ENCODE measurements at places on chromosomes 2 and 18.

DNA sequence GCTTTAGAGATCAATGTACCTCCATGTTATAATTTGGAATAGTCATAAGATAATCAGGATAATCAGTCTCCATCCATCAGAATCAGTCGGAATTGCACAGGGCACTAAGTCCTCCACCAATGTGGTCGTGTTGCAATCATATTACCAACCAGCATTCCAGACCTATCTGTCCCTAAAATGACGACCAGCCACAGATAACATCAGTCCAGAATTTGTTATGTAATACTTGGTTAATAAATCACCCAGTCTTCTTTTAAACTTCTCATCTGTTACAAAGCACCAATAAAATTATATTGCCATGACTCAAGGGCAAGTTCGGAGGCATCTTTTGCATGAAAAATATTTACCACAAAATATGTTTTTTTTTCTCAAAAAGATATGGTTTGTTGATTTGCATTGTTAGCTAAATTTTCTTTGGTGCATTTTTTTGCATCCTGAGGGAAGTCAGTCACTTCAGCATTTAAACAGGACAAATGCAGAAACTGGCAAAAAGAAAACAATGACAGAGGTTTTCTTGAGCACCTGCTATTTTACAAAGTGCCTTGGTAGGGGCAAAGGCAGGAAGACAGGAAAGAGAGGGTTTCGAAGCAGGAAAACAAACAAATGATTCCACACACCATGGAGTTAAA is 29.3 kb downstream of the PIEZO2 start:
- peak; percentile 35 for DNase-seq

GRCh38 chr18:25896956-25897355 is 193.5 kb downstream of the SS18 start:
- DNase-seq, result no peak

DNA sequence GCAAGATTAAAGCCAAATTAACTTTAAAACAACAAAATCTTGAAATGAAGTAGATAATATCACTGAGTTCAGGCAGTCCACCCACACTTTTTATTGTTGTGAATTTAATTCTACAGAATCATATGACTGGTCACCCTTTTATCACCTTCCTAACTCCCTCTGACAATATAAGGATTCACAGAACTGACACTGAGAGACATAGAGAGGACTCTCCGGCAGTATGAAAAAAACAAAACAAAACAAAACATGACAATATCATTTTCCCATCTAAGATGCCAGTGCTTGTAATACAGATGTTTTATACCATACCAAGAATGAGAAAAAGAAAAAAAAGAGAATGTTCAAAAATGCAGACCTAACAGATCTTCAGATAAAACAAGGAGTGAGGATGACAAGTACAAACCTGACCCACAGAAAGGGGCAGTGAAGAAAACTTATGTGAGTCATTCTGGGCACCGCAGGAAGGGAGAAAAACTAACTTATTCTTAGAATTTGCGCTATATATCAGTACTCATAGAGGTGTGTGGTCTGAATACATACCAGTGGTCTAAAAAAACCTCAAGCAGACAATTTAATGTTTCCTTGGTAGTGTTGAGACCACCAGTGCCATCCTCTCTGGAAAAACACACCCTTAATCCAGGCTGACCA is 136.6 kb downstream of the ZAP70 start:
- DNase-seq, result peak; percentile 40

- peak; percentile 8 for DNase-seq
Measured at GRCh38 chr18:77899972-77900754, 650.5 kb downstream of the GALR1 start.

- no peak for DNase-seq
Measured at GRCh38 chr2:231186325-231186724, 12.1 kb upstream of the ARMC9 start.

DNA sequence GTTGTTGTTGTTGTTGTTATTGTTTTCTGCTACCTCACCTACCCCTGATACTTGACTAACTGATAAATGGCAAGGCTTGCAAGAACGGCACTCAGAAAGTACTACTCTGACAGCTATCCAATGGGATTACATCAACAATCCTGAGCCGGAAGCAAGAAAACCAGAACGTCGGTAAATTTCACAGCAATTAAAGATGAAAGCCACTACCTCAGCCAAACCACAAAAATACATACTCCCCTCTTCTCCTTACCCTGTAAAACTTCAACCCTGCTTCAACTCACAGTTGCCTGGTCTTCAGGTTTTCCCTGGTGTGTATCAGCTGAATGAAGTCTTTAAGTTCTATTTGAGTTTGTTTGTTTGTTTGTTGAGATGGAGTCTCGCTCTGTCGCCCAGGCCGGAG is 293.7 kb upstream of the RND3 start:
- DNase-seq, result peak; percentile 10

GRCh38 chr2:78020491-78020890 is 498.3 kb upstream of the LRRTM4 start:
- DNase-seq, result no peak

DNA sequence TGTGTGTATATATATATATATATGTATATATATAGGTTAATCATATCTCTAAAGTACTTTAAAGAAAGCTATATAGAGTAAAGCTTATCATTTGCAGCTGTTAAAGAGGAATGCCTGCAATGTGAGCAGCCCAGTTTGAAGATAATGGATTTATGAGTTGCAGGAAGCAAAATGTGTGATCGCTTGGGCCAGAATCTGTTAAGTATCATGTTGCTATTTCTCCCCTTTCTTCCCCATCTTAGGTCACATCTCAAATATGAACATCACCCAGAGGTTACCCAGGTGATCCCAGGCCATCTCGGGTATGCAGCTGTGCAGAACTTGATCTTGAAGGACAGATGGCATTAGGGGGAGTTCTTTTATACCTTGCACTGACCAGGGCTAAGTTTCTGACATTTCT is 316.5 kb downstream of the MTX2 start:
- peak; percentile 45 for DNase-seq

DNA sequence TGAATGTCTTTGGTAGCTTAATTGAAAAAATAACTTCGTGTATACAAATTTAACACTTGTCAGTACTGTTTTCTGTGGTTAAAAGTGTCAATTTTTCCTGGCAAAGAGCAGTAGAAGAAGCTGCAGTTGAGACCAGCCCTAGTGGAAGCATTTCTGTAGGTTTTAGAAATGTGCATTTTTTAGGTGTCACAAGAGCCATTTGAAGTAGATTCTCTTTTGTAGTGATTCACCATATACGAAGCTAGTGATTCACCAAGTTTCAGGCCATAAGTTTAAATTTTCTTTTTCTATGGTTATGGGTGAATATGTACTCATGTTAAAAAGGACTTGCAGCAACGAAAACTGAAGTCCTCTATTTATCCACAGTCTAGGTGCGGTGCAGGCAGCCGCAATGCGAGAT is 4.2 kb downstream of the NABP1 start:
- DNase-seq, result peak; percentile 59

DNA sequence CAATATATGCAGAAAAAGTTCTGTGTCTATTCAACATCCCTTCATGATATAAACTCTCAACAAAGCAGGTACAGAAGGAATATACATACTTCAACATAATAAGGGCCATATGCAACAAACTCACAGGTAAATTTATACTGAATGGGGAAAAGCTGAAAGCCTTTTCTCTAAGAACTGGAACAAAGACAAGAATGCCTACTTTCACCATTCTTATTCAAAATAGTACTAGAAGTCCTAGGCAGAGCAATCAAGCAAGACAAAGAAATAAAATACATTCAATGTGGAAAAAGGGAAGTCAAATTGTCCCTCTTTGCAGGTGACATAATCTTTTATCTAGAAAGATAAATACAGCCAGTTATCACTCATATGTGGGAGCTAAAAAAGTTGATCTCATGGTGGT is 116.3 kb downstream of the ACVR1 start:
- no peak for DNase-seq

GRCh38 chr2:28716265-28716865 is 35.3 kb upstream of the PPP1CB start:
- peak; percentile 86 for DNase-seq

DNA sequence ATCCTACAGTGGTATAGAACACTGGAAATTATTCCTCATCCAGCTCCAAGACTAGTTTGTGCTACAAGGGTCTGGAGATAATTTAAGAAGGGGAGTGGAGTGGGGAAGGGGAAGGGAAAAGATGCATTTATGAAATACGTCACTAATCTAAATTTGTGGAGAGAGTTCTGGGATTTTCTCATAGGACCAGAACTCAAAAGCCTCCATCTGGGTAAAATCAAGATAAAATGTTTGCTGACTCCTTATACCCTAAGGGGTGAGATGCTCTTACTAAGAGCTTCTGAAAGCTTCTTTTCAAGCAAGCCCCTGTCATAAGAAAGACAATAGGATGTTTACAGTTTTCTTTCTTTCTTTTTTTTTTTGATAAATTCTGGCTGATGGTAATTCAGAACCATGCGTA is 88.5 kb upstream of the RBMS1 start:
- no peak for DNase-seq

DNA sequence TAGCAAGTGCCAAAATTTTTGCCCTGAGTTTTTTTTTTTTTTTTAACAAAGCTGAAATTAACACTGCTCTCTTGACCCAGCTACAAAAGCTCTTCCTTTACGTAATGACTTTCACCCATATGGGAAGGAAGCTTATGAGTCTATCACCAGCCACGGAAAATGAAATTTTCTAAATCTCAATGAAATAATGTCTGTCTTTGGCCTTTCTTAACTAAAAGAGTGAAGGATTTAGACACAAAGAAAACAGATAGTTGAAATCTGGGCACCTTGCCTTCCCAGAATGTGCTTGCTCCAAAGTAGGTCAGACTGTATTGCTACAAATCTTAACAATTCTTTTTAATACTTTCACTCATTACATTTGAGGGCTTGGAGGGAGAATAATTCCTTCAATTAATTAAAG is 180.8 kb upstream of the MGAT5 start:
- no peak for DNase-seq

GRCh38 chr2:96092573-96092877 is 23.8 kb downstream of the ADRA2B start:
- DNase-seq, result no peak

GRCh38 chr2:74373985-74374384 is 6.1 kb downstream of the DCTN1 start:
- no peak for DNase-seq

- DNase-seq, result no peak
Measured at GRCh38 chr2:195238826-195239225, 418.2 kb upstream of the SLC39A10 start.

DNA sequence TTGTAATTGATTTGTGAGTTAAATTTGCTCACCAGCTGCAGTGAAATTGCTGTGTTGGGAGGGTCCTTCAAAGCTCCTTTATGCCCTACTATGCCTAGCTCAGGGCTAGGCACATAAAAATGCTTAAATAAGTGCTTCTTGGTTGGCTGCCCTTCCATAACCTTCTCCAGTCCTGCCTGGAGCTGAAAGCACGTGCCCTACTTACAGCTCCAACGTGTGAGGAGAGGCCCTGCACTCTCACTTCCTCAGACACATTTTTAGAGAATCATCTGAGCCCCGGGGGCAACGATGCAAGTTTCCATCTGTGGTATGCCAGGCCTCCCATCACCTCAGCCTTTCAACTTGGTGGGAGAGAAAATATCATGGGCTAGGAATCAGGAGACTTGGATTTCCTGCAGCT is 202.7 kb downstream of the BCL11A start:
- DNase-seq, result no peak

GRCh38 chr18:11149441-11150270 is at the start of gene PIEZO2:
Gene PIEZO2, minus strand, starts transcription at chr18:11149569. Its CDS starts 981 bp downstream, at chr18:11148588.
- DNase-seq, result peak; percentile 66

GRCh38 chr2:229043681-229044080 is 227.4 kb downstream of the PID1 start:
- no peak for DNase-seq

DNA sequence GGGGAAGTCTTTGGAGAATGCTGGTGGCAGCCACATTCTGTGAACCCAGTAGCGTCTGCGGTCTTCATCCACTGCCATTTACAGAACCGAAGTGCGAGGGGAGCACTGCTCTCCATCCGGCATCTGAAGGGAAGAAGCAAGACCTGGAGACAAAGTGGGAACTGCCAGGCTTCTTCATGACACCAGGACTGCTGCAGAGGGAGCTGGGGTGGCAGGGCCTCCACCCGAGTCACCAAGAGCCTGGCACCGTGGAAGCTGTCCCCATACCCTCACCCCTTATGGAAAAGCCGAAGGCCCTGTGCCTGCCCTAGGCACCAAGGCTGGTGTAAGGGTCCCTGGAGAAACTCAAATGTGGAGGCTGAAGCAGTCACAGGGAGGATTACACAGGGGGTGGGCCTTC is 79.8 kb downstream of the CIB4 start:
- no peak for DNase-seq

DNA sequence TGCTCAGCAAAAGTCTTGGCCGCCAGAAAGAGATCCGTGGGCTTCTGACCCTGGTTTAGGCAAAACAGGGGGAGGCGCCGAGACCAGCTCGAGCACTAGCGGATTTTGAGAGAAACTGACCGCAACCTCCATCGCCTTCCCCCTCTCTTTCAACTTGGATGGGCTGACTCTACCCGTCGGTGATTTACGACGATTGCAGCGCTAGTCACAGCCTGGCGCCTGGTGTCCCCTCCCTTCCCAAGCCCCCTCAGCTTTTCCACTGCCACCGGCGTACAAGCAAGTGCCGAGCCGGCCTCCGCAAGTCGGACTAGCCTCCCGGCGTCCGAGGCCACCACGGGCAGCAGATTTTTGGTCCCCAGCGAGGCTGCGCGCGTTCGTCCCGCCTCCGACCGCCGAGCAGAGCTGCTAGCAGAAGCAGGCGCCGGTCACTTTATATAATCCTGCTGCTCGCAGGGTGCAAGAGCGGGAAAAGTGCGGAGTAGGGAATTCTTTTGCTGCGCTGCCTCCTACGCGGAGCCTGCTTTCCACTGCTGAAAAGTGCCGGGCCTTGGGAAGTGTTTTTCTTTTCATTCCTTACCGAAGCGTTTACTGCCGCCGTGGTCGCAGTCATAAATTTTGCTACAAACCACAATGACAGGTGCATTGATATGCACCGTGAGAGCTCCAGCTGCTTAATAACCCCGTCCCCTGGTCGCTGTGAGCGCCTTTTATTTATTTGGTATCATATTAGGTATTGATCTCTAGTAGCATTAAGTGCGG is 7.7 kb downstream of the HOXD3 start:
- no peak for DNase-seq

DNA sequence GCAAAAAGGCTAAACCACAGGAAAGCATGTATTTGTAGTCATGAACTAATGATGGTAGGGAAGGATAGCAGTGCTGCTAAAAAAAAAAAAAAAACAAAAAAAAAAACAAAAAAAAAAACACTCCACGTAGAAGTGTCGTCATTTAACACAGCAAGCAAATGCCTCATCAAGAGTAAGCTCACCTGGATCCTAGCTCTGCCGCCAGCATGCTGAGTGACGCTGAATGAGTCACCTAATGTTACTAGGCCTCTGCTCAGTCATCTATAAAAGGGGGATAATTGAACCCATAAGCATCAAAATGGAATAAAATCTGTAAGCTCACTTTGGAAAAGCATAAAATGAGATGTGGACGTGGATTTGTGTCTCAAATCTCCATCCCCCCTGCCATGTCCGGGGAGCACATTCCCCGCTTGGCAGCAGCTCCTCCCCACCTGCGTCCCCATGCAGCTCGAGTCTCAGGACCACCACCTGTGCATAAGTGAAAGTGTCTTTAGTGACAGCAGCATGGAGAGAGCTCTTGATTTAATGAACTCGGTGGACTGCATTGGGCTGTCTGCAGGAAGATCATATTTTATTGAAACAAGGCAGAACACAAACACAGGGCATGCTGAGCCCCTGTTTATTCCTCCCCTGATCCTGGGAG is 427.5 kb downstream of the LRATD1 start:
- DNase-seq, result no peak
